ENCODE measurements at places on chromosomes 12 and 14. TPM values are rescaled to one million over a fixed set of nuclear protein-coding genes. Genes with fewer than 3 reads are reported as not detected.

Gene KLRC2
- total RNA-seq, result not detected

Gene IFI27
- 766 TPM for total RNA-seq

Gene CLEC2A
- total RNA-seq, result not detected

Gene FBXO34
- 30.0 TPM for total RNA-seq

Gene FOXM1
- total RNA-seq, result 103 TPM

Gene RIPK3
- total RNA-seq, result 12.6 TPM

Gene TRPV4
- 13.0 TPM for total RNA-seq

Gene PUS7L
- 10.2 TPM for total RNA-seq

GRCh38 chr12:73186272-73186671 lies 914.1 kb downstream of the TRHDE start:
- DNase-seq, result no peak
- no peaks in the 10 kb centered on the region for H3K27me3 ChIP-seq
- H3K27ac ChIP-seq, result no peak overlapping the region
- H3K36me3 ChIP-seq, result no peaks in the 10 kb centered on the region
- H3K4me3 ChIP-seq, result no peak overlapping the region

DNA sequence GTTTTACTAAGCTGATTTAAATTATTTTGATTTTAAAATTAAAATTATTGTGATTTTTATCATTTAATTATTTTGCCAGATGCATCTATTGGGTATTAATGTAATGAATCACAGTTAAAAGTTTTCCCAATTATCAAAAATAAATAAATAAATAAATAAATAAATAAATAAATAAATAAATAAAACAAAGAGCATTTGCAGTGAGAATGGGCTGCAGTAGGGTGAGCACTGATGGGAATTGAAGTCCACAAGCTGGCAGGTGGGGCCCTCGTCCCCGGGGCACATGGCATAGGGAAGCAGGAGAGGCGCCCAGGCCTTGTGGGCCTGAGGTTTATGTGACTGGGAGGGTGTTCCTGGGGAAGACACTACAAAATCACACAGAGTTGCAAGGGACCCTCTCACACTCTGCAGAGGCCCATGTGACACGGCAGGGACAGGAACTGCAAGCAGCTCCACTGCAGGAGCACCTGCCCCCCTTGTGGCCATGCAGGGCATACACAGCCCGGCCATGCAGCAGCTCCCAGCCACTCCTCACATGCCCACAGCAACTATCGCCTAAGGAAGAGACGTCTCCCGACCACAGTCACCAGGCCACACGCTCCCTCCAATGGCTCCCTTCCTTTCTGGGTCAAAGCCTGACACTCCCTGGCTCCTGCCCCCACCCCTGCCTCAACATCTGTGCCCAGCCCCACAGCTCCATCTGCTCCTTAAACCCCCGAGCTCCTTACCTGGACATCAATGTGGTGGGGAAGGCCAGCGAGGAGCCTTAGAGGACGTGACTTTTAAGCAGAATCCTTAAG lies 256.3 kb upstream of the SFSWAP start:
- H3K36me3 ChIP-seq, result no peaks in the 10 kb centered on the region
- peaks cover 81% of the 10 kb centered on the region for H3K27me3 ChIP-seq
- H3K27ac ChIP-seq, result no peak overlapping the region
- no peaks in the 10 kb centered on the region for H3K4me1 ChIP-seq

DNA sequence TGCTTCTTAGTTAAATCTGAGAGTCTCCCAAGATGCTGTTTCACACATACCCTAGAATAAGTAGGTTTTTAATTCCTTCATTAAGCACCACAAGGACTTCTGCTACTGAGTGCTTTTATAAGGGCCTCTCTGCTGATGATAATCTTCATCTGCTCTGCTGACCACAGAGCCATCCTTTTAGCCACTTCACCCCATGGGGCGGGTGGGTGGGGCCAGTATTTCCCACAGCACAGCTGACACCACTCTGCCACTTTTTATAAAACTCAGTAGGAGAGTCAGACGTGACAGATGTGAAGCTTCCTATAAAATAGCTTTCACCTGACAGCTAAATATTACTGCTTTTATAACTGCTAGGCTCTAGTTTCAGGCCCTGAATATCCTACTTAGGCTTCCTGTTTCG lies 20.3 kb downstream of the FCF1 start:
- no peak for DNase-seq
- H3K36me3 ChIP-seq, result peaks cover 5% of the 10 kb centered on the region
- no peaks in the 10 kb centered on the region for H3K27me3 ChIP-seq
- H3K4me1 ChIP-seq, result no peaks in the 10 kb centered on the region

GRCh38 chr12:24749171-24749570 lies 199.7 kb downstream of the BCAT1 start:
- no peaks in the 10 kb centered on the region for H3K36me3 ChIP-seq
- DNase-seq, result no peak
- H3K27ac ChIP-seq, result no peak overlapping the region
- peaks cover 23% of the 10 kb centered on the region for H3K4me1 ChIP-seq

GRCh38 chr12:18071336-18071735 lies 18.7 kb downstream of the RERGL start:
- H3K27me3 ChIP-seq, result no peaks in the 10 kb centered on the region
- DNase-seq, result no peak
- peaks cover 10% of the 10 kb centered on the region for H3K4me1 ChIP-seq
- no peak overlapping the region for H3K4me3 ChIP-seq

GRCh38 chr12:68139001-68139400 lies 20.5 kb downstream of the IFNG start:
- no peaks in the 10 kb centered on the region for H3K4me1 ChIP-seq
- peaks cover 100% of the 10 kb centered on the region for H3K27me3 ChIP-seq
- H3K4me3 ChIP-seq, result no peak overlapping the region
- no peaks in the 10 kb centered on the region for H3K36me3 ChIP-seq

- no peaks in the 10 kb centered on the region for H3K27me3 ChIP-seq
- DNase-seq, result no peak
- H3K4me3 ChIP-seq, result no peak overlapping the region
- H3K4me1 ChIP-seq, result peaks cover 17% of the 10 kb centered on the region
- H3K36me3 ChIP-seq, result peaks cover 8% of the 10 kb centered on the region
Observed at GRCh38 chr12:89765959-89766824, 57.6 kb upstream of the ATP2B1 start.

DNA sequence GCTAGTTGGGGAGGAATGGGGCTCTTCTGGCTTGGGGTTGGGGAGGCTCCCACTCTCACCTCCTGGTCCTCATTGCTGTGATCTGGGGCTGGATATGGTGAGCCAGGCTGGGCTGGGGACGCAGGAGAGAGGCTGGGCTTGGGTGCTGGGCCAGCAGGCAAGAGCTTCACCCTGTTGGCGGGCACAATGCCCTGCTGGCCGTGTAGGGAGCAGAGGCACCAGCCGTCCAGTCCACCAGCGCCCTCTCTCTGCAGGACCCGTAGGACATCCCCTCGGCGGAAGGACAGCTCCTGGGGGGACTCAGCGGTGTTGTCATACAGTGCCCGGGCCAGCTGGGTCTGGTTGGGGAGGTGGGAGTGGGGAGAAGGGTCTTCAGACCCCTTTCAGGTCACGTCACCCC lies 4.5 kb downstream of the EFS start:
- H3K4me1 ChIP-seq, result no peaks in the 10 kb centered on the region
- peak; percentile 13 for DNase-seq
- H3K27me3 ChIP-seq, result peaks cover 86% of the 10 kb centered on the region
- no peak overlapping the region for H3K4me3 ChIP-seq
- no peak overlapping the region for H3K27ac ChIP-seq
- no peaks in the 10 kb centered on the region for H3K36me3 ChIP-seq

GRCh38 chr12:31991146-31991545 lies 31.9 kb downstream of the RESF1 start:
- no peak overlapping the region for H3K27ac ChIP-seq
- peaks cover 51% of the 10 kb centered on the region for H3K36me3 ChIP-seq
- no peaks in the 10 kb centered on the region for H3K4me1 ChIP-seq
- H3K4me3 ChIP-seq, result no peak overlapping the region

DNA sequence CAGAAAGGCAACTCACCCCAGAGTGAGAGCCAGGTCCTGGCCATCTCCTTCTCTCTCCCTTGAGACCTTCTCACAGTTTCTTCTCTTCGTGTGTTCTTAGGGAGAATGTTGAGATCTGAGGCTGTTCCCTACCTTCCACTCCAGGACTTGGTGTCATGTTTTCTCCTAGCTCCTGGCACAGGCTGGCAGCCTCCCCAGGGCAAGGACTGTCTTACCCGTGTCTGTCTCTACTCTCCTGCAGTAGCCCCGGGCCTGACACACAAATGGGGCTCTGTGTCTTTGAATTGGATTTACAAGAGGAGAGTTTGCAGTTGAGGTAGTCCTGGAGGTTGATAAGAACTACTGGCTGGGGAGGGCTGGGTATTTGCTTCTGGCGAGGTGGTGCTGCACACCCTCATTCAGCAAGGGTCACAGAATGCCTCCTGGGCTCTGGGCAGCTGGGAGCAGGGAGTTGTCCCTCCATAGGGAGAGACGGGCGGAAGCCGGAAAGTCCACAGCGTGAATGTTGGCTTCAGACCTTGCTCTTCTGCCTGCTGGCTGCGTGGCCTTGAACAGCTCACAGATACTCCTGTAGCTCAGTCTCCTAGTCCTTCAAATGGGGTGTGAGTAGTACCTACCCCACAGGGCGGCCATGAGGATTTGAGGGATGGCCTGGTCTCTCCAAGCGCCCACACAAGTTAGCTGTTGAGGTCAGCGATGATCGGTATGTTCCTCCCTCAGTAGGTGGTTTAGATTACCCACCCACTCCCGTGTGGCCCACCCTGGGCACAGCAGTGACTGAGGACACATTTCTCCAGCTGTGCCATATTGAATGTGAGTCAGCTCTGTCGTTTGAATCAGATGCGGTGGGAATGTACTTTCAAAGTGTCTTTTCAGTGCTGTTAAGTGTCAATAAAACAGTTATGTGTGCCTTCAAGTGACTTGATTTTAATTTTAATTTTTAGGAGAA lies 10.2 kb downstream of the EP400 start:
- no peak for DNase-seq
- no peak overlapping the region for H3K4me3 ChIP-seq
- H3K4me1 ChIP-seq, result peaks cover 40% of the 10 kb centered on the region
- peaks cover 15% of the 10 kb centered on the region for H3K36me3 ChIP-seq

DNA sequence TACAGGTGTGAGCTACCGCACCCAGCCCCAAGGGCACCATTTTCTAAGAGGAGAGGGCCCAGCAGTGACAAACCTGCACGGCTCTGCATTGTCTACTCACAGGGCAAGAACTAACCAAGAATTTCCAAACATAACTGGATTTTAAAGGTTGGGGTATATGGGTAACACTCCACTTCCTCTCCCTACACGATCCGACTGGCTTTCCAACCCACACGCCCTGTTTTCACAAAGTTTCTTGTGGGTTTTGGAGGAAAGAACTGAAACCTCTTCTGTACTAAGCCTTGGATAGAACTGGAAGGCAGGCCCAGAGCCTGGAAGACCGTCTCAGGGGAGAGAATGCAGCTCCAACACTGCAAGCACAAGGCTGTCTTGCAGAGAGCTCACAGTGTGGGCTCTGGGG lies 24.9 kb downstream of the SNRNP35 start:
- no peaks in the 10 kb centered on the region for H3K27me3 ChIP-seq
- DNase-seq, result no peak

DNA sequence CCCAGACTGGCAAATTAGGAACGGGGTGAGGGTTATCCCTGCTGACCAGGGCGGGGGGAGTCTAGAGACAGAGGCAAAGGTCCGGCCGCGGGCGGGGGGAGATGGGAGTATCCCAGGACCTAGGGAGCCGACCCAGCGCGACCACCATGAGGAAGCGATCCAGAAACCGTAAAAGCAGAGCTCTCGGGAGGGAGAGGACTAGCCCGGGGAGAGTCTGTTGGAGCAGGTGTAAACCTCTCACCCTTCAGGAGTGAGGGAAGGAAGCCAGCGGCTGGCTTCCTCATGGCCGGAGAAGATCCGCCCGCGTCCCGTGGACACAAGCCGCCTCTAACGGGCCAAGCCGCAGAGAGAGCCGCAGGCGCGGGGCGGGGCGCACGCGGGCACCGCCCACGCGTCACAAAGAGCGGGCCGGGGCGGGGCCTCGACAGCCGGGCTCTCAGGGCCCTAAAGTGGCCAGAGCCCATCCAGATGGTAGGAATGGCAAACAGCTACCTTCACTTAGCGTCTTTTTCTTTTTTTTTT lies at the start of gene ACRBP:
ACRBP (minus strand) TSS at position 350 of the 522 bp plus-strand sequence; CDS start at position 284, 66 bp downstream.
- peak within 1 kb of the TSS; percentile 60 for H3K27ac ChIP-seq
- H3K4me3 ChIP-seq, result no peak within 1 kb of the TSS

DNA sequence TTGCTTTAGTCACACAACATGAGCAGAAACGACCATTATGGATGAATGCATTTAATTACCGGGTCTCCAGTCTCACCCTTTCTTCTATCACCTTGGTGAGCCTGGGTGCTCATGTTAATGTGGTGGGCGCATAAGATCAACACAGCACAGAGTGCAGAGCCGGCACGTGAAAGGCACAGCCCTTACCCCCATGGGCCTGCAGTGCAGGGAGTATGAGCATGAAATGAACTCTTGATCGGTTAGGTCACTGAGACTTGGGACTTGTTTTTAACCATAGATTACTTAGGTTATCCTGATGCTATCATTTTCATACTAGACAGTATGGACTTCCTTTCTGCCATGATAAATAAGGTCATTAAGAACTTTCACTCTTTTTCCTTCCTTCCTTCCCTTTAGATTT lies 156.8 kb downstream of the CRADD start:
- no peaks in the 10 kb centered on the region for H3K27me3 ChIP-seq
- no peaks in the 10 kb centered on the region for H3K4me1 ChIP-seq
- H3K36me3 ChIP-seq, result no peaks in the 10 kb centered on the region
- H3K27ac ChIP-seq, result no peak overlapping the region
- DNase-seq, result no peak
- no peak overlapping the region for H3K4me3 ChIP-seq

GRCh38 chr14:59510001-59510400 lies 25.7 kb downstream of the JKAMP start:
- peaks cover 13% of the 10 kb centered on the region for H3K27me3 ChIP-seq
- H3K27ac ChIP-seq, result no peak overlapping the region
- H3K4me1 ChIP-seq, result no peaks in the 10 kb centered on the region
- no peak for DNase-seq
- H3K4me3 ChIP-seq, result no peak overlapping the region
- H3K36me3 ChIP-seq, result no peaks in the 10 kb centered on the region

GRCh38 chr12:82187595-82187994 lies 170.6 kb downstream of the CCDC59 start:
- H3K36me3 ChIP-seq, result no peaks in the 10 kb centered on the region
- H3K27me3 ChIP-seq, result no peaks in the 10 kb centered on the region
- no peak overlapping the region for H3K4me3 ChIP-seq
- H3K4me1 ChIP-seq, result peaks cover 15% of the 10 kb centered on the region
- H3K27ac ChIP-seq, result no peak overlapping the region

- no peak for DNase-seq
- H3K27ac ChIP-seq, result no peak overlapping the region
- no peaks in the 10 kb centered on the region for H3K27me3 ChIP-seq
- no peaks in the 10 kb centered on the region for H3K4me1 ChIP-seq
Observed at GRCh38 chr12:114457620-114458019, 51.7 kb upstream of the TBX5 start.
